ENCODE measurements at places on chromosomes 4 and X. TPM values are rescaled to one million over a fixed set of nuclear protein-coding genes. Genes with fewer than 3 reads are reported as not detected.

PRAF2 gene
- 13.2 TPM for total RNA-seq

INPP4B gene
- 64.9 TPM for total RNA-seq

DNA sequence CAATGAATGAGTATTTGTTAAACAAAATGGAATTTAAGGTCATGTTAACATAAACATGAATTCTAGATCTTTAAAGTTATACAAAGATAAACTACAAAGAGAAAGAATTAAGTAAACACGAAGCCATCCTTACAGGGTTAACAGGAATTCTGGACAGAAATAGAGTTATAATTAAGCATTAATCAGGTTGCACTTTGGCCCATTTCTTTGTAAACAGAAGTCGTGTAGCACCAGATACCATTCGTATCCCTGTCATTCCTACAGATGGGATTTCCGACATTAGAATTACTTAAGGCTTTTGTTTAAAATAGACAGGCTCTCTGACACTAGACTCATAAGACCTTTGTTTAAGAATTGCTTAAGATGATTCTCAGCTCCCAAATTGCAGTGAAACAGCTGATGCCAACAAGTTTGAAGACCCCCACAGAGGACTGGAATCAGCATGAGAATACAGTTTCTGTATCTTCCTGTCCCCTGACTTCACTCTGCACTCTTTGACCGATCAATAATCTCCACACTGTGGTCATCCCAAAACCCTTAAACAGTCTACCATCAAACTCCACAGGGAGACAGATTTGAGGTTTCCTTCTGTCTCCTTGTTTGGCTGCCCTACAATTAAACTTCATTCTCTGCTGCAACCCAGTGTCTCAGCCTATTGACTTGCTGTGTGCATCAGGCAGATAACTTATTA lies 22.3 kb upstream of the TMEM150C start:
- no peak for DNase-seq

DNA sequence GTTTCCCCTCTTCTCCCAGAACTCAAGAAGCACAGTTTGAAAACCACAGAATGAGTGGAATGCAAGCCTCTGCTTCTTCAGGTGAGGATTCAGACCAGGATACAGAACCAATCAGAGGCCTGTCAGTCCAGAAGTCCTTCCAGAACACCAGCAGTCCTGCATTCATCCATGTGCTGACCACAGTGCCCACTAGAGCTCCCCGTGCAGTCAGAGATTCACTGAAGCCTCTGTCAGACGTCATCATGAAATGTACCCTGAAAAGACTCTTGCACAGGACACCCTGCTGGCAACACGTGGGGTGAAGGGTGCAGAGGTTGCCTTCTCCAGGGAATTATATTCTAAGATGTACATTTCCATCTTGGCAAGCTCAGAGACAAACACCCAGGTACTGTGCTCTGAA lies 75.9 kb upstream of the LSM6 start:
- no peak for DNase-seq

All from activated CD4-positive, alpha-beta memory T cell treated with anti-CD3 and anti-CD28 coated beads for 36 hours (primary cell).